Glomerular endothelial cell (primary cell): ENCODE measurements at places on chromosomes 1 and 21. TPM values are rescaled to one million over a fixed set of nuclear protein-coding genes. Genes with fewer than 3 reads are reported as not detected.

DNA sequence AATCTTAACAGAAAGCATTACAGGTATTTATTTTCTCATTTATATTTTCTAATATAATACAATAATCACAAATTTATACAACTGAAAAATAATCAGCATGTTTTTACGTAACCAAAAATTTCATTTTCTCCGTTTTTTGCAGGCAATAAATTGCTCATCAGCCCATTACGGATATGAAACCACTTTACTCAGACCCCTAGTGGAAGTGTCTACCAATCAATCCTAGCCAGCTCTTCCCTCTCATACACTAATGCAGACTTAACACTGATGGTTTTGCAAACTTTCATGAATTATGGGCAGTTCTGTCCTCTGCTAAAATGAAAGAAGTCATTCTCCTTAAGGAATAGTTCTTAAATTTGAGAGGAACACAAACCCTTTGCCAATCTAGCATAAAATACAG, 124.7 kb downstream of the EIF4G3 start:
- no peak for DNase-seq

Gene CSMD2
- total RNA-seq = 0.12 and 0.15 TPM in 2 replicates

Gene AIRE
- total RNA-seq = not detected in 2 replicates

Gene SPRR2B
- not detected in 2 replicates for total RNA-seq

Gene LRRC38
- total RNA-seq = 0.19 TPM in 1 of 2 replicates, not detected in the other

DNA sequence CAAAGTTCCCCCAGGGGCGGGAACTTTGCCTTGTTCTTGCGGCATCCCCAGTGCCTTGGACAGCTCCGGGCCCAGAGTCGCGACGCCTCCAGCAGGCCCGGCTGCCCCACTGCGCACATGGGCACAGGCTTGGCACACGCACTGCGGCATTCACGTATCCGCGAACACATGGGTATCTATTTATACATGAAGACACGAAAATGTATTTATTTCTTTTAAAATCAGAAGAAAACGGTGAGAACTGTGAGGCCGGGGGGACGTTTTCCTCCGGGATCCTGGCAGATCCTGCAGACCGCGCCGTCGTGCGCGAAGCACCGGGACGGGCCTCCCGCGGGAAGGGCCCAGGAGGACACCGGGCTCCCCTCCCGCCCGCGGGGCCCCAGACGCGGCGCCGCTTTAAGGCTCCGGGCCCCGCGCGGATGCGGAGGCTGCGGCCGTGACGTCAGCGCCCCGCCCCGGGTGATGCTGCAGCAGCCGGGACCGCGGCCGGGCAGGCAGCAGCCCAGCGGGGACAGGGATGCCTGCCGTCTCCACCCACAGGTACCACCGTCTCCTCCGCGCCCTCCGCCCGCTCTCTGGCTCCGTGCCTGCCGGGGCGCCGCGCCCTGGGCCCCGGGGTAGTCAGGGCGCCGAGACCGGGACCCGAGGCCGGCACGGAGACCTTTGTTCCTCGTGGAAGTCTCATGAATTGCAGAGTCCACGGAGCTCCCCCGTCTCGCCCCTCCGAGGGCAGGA, at the start of gene SLC45A1:
Gene SLC45A1 (plus strand): TSS at position 468 of the 735 bp plus-strand sequence. CDS start 6,216 bp downstream, outside the sequence.
- no peak for DNase-seq

Gene IFI44
- 8.2 and 35.1 TPM in 2 replicates for total RNA-seq

- no peak for DNase-seq
These were observed 382.5 kb downstream of the MATN1 start for GRCh38 chr1:30340934-30341333.

- no peak for DNase-seq
These were observed 1.9 kb downstream of the SLC16A1 start for GRCh38 chr1:112954017-112954650.

Gene S100A4
- total RNA-seq = 7.1 and 17.2 TPM in 2 replicates

- DNase-seq = no peak
These were observed 59.3 kb downstream of the H3-3A start for GRCh38 chr1:226121587-226122400.

DNA sequence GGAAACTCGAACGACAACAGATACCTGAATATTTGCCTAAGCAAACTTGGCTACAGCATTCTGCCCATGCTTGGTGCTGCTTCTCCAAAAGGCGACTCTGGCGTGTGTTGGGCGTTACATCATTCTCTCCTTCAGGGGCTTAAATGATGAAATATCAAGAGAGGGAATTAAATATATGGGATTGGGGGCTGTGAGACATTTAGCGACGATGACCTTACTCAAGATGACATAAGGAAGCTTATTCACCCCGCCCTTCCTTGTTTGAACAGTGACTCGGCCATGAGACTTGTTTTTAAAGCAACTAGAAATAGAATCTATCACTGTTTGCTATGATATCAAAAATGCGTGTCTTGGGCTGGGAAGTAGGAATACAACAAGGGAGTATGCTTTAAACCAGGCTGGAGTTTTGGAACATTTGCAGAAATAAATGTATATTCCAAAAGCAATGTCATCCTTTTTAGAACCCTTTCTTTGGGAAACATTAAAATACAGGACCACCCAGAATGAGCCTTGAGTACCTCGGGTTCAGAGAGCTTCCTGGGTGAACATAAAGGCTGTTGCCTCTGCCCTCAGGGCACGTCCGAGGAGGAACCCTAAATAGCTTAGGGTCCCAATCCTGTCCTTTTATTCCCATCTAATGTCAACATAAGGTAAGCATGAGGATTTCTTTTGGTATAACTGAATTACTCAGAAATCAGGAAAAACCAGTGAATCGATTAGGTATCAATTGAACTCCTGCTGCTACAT, 123.3 kb upstream of the SLC45A1 start:
- DNase-seq = no peak

Gene LRRC71
- 0.12 TPM in 1 of 2 replicates, not detected in the other for total RNA-seq

GRCh38 chr1:54399765-54400164, 6.4 kb downstream of the SSBP3 start:
- no peak for DNase-seq

Gene CLCA4
- not detected in 2 replicates for total RNA-seq

GRCh38 chr1:60600532-60600931, 481.8 kb upstream of the NFIA start:
- DNase-seq = no peak

Gene OR2T11
- total RNA-seq = not detected in 2 replicates

Gene CDCA8
- 4.2 and 12.0 TPM in 2 replicates for total RNA-seq

DNA sequence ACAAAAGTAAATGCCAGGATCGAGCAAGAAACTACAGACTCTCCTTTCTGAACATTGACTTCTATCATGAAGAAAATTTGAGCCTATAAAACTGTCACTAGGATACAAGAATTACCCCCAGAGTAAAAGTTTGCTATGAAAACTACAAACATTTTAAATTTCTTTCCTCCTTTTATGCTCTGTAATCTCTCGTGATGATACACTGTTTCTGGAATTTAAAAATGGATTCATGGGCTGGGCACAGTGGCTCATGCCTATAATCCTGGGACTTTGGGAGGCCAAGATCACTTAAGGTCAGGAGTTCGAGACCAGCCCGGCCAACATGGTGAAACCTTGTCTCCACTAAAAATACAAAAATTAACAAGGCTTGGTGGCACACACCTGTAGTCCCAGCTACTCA, 181.3 kb downstream of the ZNF281 start:
- no peak for DNase-seq

Gene ANKRD45
- 0.64 TPM in 1 of 2 replicates, not detected in the other for total RNA-seq

Gene CATSPERE
- 0.58 and 2.3 TPM in 2 replicates for total RNA-seq

DNA sequence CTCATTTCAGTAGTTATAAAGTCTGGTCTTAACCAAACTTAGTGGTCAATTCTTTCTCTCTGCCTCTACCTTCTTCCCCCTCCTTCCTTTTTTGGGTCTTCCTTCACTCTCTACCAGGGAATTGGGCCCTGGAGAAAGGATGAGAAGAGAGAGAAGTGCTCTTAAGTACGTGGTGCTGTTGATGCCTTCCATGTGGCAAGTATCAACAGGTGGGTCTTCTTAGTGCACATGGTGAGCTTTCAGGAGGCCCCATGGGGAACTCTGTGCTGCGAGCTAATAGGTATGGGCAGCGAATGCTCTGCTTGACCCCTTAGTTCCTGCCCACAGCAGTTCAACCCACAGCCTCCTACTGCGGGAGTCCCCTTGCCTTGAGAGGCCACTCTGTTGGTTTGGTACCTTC, 39.4 kb upstream of the LMX1A start:
- no peak for DNase-seq

GRCh38 chr21:38824124-38824822, 18.5 kb downstream of the ETS2 start:
- DNase-seq = no peak

- no peak for DNase-seq
These were observed 678.4 kb upstream of the ADAMTS5 start for GRCh38 chr21:27645285-27645684.

DNA sequence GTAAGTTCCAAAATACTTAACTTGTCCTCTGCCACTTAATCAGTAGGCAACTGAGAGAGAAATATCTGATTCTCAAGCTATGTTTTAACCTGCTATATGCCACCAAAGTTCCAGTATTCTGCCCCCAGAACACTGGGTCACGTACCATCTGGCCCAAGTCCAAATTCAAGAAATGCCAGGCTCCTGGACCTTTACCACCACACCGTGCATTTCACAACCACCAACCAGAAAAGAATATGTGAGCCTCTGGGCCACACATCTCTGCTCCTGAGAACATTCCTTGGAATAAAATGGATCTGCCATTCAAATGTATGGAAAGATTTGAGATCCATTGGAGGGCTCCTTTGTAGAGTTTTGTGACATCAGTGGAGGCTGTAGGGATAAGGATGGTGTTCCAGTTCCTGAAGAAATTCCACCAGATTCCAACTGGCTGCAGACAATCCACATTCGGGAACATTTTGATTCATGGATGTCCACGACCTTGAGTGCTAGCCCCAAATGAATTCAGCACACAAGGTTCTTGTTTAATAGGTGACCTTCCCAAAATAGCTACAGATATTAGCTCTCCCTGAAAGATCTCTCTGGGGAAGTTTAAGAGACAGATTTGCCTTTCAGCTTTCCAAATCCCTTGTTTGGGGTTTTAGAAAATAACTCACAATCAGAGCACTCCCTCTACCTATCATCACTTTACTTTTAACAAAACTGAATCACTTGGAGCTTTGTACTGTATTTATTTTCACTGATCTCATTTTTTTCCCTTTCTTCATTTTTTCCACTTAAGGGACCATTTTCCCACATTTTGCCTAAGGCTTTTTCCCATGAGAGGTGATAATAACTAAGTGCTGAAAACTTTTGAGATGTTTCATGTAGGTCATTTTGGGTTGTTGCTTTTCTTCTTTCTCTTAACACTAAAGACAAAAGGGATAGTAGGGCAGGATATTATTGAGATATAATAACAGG, 128.4 kb upstream of the ZC3H11B start:
- DNase-seq = no peak

Gene KCNE1
- total RNA-seq = 0.10 and 0.29 TPM in 2 replicates

Gene CRNN
- not detected in 2 replicates for total RNA-seq

DNA sequence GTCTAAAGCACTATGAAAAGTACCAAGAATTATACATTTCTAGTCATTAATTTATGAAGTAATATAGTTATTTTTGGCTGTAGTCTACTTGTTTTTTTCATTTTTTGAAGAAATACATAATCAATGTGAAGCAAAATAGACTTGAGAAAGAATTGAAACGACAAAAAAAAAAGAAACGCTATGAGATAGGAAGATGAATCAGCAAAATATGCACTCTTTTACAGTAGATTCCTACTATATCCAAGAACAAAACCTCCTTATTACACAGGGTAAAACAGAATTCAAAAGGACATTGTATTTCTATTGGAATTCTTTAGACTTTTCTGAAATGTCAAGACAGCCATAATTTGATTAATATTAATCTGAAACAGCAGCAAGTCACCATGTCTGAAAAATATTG, 25.6 kb upstream of the CCDC181 start:
- no peak for DNase-seq

GRCh38 chr1:214192825-214193643, 87.9 kb upstream of the SMYD2 start:
- DNase-seq = no peak

DNA sequence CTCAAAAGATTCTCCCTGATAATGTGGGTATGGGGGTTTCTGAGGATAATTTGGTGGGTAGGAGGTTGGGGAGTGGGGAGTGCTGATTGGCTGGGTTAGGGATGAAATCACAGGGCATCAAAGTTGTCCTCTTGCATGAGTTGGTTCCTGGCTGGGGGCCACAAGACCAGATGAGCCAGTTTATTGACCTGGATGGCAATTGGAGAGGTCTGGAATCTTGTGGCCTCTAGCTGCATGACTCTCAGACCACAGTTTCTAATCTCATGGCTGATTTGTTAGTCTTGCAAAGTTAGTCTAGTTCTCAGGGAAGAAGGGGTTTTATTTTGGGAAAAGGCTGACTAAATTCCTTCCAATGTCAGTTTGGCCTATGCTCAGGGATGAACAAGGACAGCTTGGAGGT, 3.3 kb upstream of the GBP1 start:
- DNase-seq = no peak

GRCh38 chr1:150563340-150564038, 14.3 kb downstream of the ADAMTSL4 start:
- DNase-seq = no peak

DNA sequence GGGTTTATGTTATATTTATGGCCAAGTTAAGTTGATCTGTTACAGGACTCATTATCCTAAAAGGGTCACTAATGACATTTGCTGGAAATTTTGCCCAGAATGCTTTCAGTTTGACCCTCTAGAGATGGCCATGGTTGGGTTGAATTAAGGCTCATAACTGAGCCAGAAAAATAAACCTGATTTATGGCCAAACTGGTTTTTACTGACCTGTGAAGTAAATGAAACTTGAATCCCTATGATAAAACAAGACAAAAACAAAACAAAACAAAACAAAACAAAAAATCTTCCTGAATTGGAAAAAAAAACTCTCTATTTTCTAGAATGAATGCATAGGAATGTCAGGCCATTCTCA, 72.5 kb upstream of the CLDN14 start:
- no peak for DNase-seq

DNA sequence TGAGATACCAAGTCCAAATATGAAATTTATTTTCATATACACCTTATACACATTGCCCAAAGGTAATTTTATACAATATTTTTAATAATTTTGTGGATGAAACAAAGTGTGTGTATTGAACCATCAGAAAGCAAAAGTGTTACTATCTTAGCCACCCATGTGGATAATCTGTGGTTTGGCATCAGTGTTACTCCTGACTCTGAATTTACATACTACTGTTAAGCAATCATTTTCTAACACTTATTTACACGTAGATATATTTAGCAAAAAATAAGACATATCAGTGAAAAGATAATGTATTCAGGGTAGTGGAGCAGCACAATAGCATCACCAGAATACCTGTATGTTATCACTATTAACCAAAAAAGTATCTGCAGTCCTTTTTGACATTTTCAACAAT, 23.8 kb downstream of the DENND2D start:
- no peak for DNase-seq
